ENCODE measurements at places on chromosomes 16 and 17. TPM values are rescaled to one million over a fixed set of nuclear protein-coding genes. Genes with fewer than 3 reads are reported as not detected.

- no peak overlapping the region for H3K4me3 ChIP-seq
- peaks cover 40% of the 10 kb centered on the region for H3K36me3 ChIP-seq
- no peak for DNase-seq
- H3K27ac ChIP-seq = no peak overlapping the region
Observed at GRCh38 chr17:18230288-18231141, 5.1 kb downstream of the LLGL1 start.

- H3K36me3 ChIP-seq = no peaks in the 10 kb centered on the region
- H3K27me3 ChIP-seq = peaks cover 52% of the 10 kb centered on the region
- H3K4me3 ChIP-seq = no peak overlapping the region
- no peaks in the 10 kb centered on the region for H3K4me1 ChIP-seq
- H3K27ac ChIP-seq = no peak overlapping the region
- no peak for DNase-seq
Observed at GRCh38 chr17:45646288-45646988, 137.7 kb upstream of the CRHR1 start.

GRCh38 chr17:74904687-74905409 lies 11.4 kb upstream of the FADS6 start:
- H3K27me3 ChIP-seq = no peaks in the 10 kb centered on the region
- H3K27ac ChIP-seq = no peak overlapping the region
- no peaks in the 10 kb centered on the region for H3K4me1 ChIP-seq
- no peak for DNase-seq

GRCh38 chr17:57999496-58000017 lies 7.5 kb downstream of the SRSF1 start:
- H3K4me3 ChIP-seq = no peak overlapping the region
- DNase-seq = no peak
- H3K4me1 ChIP-seq = peaks cover 33% of the 10 kb centered on the region
- H3K27ac ChIP-seq = peak overlapping the region; percentile 21
- no peaks in the 10 kb centered on the region for H3K27me3 ChIP-seq
- peaks cover 21% of the 10 kb centered on the region for H3K36me3 ChIP-seq

GRCh38 chr16:54620197-54620596 lies 310.5 kb upstream of the IRX5 start:
- no peaks in the 10 kb centered on the region for H3K4me1 ChIP-seq
- no peak for DNase-seq
- no peaks in the 10 kb centered on the region for H3K36me3 ChIP-seq
- no peak overlapping the region for H3K4me3 ChIP-seq
- no peaks in the 10 kb centered on the region for H3K27me3 ChIP-seq
- H3K27ac ChIP-seq = no peak overlapping the region

- no peak overlapping the region for H3K27ac ChIP-seq
- peaks cover 33% of the 10 kb centered on the region for H3K36me3 ChIP-seq
- no peak overlapping the region for H3K4me3 ChIP-seq
- DNase-seq = peak; percentile 60
- H3K4me1 ChIP-seq = no peaks in the 10 kb centered on the region
Observed at GRCh38 chr17:1865252-1866037, 35.6 kb downstream of the RPA1 start.

GRCh38 chr17:1171953-1172352 lies 7.8 kb downstream of the ABR start:
- peaks cover 13% of the 10 kb centered on the region for H3K4me1 ChIP-seq
- no peaks in the 10 kb centered on the region for H3K27me3 ChIP-seq
- H3K4me3 ChIP-seq = no peak overlapping the region
- H3K36me3 ChIP-seq = peaks cover 21% of the 10 kb centered on the region

DNA sequence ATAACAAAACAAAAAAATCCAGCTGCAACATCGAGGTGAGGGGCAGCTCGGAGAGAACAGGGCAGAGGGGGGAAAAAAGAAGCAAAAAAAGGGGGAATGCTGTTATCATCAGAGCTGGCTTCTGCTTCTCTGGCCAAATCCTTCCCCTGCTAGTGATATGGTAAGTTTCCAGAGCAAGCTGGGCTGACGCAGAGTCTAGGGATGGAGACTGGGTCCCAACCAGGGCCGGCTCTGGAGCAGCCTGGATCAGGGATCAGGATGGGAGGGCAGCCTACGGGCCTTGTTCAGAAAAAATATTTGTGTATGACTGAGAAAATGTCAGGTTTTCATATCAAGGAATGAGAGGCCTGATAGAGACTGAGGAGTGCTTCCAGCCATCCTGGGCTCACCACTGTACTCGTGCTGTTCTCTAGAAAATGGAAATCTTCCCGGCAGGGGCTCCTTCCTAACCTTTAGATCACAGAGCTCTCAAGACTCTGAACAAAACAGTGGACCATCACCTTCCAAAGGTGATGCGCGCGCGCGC lies 726 bp upstream of the C1QTNF1 start:
- peak overlapping the region; percentile 71 for H3K27ac ChIP-seq
- peaks cover 81% of the 10 kb centered on the region for H3K4me1 ChIP-seq
- no peak for DNase-seq
- no peaks in the 10 kb centered on the region for H3K27me3 ChIP-seq

DNA sequence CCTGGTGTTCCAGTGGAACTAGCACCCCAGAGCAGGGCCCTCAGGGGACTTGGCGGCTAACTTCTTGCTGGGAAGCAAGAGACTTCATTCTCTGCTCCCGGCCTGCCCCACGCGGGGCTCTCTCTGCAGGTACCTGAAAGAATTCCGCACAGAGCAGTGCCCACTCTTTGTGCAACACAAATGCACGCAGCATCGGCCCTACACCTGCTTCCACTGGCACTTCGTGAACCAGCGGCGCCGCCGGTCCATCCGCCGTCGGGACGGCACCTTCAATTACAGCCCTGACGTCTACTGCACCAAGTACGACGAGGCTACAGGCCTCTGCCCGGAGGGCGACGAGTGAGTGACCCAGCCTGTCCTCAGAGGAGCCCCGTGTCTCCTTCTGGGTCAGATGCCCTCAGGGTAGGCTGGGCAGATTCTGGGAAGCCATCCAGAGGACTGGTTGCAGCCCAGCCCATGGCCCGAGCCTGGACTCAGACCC lies 25.1 kb downstream of the UNK start:
- no peaks in the 10 kb centered on the region for H3K27me3 ChIP-seq
- DNase-seq = no peak
- peaks cover 55% of the 10 kb centered on the region for H3K36me3 ChIP-seq
- H3K27ac ChIP-seq = peak overlapping the region; percentile 55

GRCh38 chr16:84597528-84597896 lies 20.4 kb downstream of the COTL1 start:
- H3K4me3 ChIP-seq = no peak overlapping the region
- peak overlapping the region; percentile 90 for H3K27ac ChIP-seq
- H3K36me3 ChIP-seq = peaks cover 5% of the 10 kb centered on the region
- DNase-seq = no peak
- H3K27me3 ChIP-seq = no peaks in the 10 kb centered on the region

GRCh38 chr17:18246880-18247612 lies 11.5 kb downstream of the FLII start:
- peak overlapping the region; percentile 59 for H3K27ac ChIP-seq
- peak; percentile 94 for DNase-seq
- peaks cover 98% of the 10 kb centered on the region for H3K36me3 ChIP-seq
- peaks cover 36% of the 10 kb centered on the region for H3K4me1 ChIP-seq
- H3K27me3 ChIP-seq = no peaks in the 10 kb centered on the region

- no peaks in the 10 kb centered on the region for H3K36me3 ChIP-seq
- DNase-seq = no peak
- H3K4me3 ChIP-seq = no peak overlapping the region
- no peaks in the 10 kb centered on the region for H3K27me3 ChIP-seq
- H3K4me1 ChIP-seq = no peaks in the 10 kb centered on the region
Observed at GRCh38 chr16:48459167-48459566, 74.0 kb upstream of the SIAH1 start.

GRCh38 chr17:35080536-35080935 lies 17.0 kb upstream of the RFFL start:
- no peak overlapping the region for H3K4me3 ChIP-seq
- no peak overlapping the region for H3K27ac ChIP-seq
- peaks cover 82% of the 10 kb centered on the region for H3K4me1 ChIP-seq
- H3K36me3 ChIP-seq = no peaks in the 10 kb centered on the region
- no peak for DNase-seq

- H3K36me3 ChIP-seq = no peaks in the 10 kb centered on the region
- H3K4me1 ChIP-seq = no peaks in the 10 kb centered on the region
- H3K27me3 ChIP-seq = no peaks in the 10 kb centered on the region
- H3K4me3 ChIP-seq = no peak overlapping the region
Observed at GRCh38 chr16:23288726-23289512, 13.2 kb upstream of the SCNN1B start.

- peaks cover 53% of the 10 kb centered on the region for H3K36me3 ChIP-seq
- H3K4me3 ChIP-seq = no peak overlapping the region
- no peak for DNase-seq
- no peaks in the 10 kb centered on the region for H3K27me3 ChIP-seq
Observed at GRCh38 chr17:18326039-18326438, 10.9 kb downstream of the SMCR8 start.

DNA sequence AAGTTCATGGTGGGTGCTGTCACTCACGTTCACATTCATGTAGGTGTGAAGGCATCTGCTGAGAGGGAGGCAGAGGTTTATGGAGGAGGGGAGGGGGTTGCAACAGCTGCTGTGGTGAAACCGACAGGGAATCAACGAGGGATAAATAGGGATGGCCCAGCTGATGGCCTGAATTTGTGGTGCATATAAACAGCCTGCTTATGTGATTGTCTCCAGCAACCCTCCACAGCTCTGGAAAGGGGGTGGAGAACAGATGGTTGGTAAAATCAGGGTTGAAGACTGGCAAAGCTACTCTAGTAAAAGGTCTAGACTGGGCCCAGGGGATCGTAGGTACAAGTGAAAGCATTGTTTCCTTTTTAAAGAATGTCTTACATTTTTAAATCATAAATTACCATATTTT lies 53.7 kb downstream of the IQCK start:
- no peaks in the 10 kb centered on the region for H3K27me3 ChIP-seq
- DNase-seq = no peak
- no peak overlapping the region for H3K27ac ChIP-seq

DNA sequence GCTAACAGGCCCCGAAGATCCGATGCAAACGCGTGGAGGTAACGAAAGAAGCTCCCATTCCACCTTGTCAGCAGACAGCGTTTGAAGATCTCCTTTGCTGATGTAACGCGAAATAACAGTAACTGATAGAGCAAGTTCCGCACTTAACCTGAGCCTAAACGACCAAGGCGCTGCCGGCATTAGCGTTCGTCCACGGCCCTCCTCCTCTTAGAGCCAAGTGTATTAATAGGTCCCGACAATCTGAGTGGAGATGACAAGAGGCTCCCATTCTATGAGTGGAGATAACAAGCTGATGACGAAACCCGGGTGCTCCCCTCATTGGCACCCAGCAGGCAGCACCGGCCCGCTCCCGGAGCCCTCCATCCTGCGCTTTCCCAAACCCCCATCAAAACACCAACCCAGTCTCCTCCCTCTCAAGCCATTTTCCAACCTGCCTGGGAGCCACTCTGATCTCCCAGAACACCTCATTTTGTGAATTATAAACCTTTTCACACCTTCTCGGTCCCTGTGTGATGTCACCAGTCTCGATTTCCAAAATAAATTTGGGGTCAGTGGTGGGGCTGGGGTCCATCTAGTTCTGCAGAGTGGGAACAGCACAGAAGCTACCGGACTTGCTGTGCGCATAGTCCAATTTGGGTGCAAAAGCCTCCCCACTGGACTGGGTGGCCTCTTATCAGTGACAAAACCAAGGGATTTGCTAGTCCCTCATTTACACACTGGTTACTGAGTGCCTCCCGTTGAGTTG lies 35.4 kb upstream of the ARL4D start:
- no peak overlapping the region for H3K4me3 ChIP-seq
- H3K27ac ChIP-seq = no peak overlapping the region
- DNase-seq = no peak

- DNase-seq = no peak
- peaks cover 3% of the 10 kb centered on the region for H3K4me1 ChIP-seq
- no peak overlapping the region for H3K4me3 ChIP-seq
Observed at GRCh38 chr16:27863377-27863776, 200.1 kb downstream of the GSG1L start.

DNA sequence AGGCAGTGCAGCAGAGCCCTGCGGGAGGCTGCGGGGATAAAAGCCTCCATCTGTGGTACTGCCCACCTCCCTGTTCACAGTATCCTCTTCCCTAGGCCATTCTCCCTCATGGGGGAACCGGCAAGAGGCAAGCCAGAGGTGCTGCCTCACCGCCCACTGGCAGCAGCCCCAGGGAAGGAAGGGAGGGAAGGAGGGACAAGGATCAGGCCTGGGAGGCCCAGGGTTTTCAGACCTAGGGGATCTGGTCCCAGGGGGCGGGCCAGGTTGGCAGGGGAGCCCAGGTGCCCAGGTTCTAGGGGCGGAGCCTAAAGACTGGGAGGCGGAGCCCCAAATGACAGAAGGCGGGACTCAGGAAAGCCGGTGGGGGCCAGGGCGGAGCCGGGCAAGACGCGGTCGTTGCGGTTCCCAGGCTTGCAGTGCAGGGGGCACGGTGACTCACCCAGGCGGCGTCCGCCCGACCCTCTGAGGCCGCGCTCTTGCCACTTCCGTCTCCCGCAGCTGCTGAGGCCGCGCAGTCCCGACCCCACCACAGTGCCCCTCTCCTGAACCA lies 3.0 kb upstream of the MTMR4 start:
- H3K27ac ChIP-seq = peak overlapping the region; percentile 94
- no peaks in the 10 kb centered on the region for H3K27me3 ChIP-seq
- peaks cover 61% of the 10 kb centered on the region for H3K4me1 ChIP-seq
- peaks cover 6% of the 10 kb centered on the region for H3K36me3 ChIP-seq
- peak overlapping the region; percentile 76 for H3K4me3 ChIP-seq

DNA sequence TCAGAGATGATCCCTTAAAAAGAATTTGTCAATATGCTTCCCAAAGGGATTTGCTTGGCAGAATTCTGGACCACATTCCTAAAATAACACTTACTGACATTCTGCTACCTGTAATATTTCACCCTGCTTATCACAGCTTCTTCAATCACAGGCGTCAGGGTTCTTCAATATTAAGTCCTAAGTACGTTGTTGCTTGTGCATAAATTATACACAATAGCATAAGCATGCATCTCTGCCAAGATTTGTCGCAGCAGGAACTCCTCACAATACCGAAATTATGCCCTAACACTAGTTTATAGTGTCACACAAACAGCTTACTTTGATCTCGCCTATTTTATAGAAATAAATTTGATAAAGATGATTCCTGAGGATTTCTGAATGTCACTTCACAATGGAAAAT lies 48.9 kb downstream of the UBE2G1 start:
- peaks cover 59% of the 10 kb centered on the region for H3K4me1 ChIP-seq
- no peak overlapping the region for H3K27ac ChIP-seq
- DNase-seq = peak; percentile 16
- no peaks in the 10 kb centered on the region for H3K27me3 ChIP-seq

- no peak for DNase-seq
- H3K27ac ChIP-seq = no peak overlapping the region
- no peak overlapping the region for H3K4me3 ChIP-seq
- H3K36me3 ChIP-seq = peaks cover 26% of the 10 kb centered on the region
- no peaks in the 10 kb centered on the region for H3K27me3 ChIP-seq
Observed at GRCh38 chr16:19737306-19738038, 19.4 kb downstream of the IQCK start.

GRCh38 chr16:88681709-88682451 lies 4.4 kb downstream of the SNAI3 start:
- peaks cover 41% of the 10 kb centered on the region for H3K4me1 ChIP-seq
- H3K4me3 ChIP-seq = no peak overlapping the region
- DNase-seq = peak; percentile 69
- H3K36me3 ChIP-seq = peaks cover 11% of the 10 kb centered on the region
- H3K27me3 ChIP-seq = peaks cover 28% of the 10 kb centered on the region
- peak overlapping the region; percentile 84 for H3K27ac ChIP-seq

The MYH8 gene
- polyA plus RNA-seq = not detected

The NPIPA5 gene
- 4.1 TPM for polyA plus RNA-seq

The ZNF624 gene
- polyA plus RNA-seq = 0.44 TPM

The ABCC11 gene
- 0.03 TPM for polyA plus RNA-seq

The C17orf67 gene
- 1.1 TPM for polyA plus RNA-seq

The TOX3 gene
- polyA plus RNA-seq = 12.4 TPM

The ADCY9 gene
- polyA plus RNA-seq = 2.7 TPM

The ANKRD13B gene
- polyA plus RNA-seq = 2.6 TPM

The ETV4 gene
- polyA plus RNA-seq = 4.4 TPM

The KCNAB3 gene
- 2.9 TPM for polyA plus RNA-seq

Data from stomach (tissue), 19 donors.